ENCODE measurements at places on chromosomes 16 and 17.

GRCh38 chr17:49932901-49933300 lies 36.1 kb upstream of the DLX4 start:
- DNase-seq = no peak

DNA sequence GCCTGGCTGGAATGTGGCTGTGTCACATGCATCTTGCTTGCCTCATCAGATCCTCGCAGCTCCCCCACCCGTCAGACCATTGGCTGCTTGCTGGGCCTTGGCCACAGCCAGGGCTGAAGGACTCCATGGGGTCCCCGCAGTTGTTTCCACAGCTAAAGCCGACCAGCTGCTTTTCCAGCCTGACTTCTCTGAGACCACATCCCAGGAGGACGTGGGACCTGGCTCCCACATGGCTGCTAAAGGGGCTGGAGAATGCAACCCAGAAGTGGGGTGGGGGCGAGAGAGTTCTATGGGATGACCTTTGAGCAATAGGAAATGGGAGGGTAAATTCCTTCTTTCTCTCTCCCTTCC lies 193.8 kb downstream of the RAB11FIP4 start:
- no peak for DNase-seq

DNA sequence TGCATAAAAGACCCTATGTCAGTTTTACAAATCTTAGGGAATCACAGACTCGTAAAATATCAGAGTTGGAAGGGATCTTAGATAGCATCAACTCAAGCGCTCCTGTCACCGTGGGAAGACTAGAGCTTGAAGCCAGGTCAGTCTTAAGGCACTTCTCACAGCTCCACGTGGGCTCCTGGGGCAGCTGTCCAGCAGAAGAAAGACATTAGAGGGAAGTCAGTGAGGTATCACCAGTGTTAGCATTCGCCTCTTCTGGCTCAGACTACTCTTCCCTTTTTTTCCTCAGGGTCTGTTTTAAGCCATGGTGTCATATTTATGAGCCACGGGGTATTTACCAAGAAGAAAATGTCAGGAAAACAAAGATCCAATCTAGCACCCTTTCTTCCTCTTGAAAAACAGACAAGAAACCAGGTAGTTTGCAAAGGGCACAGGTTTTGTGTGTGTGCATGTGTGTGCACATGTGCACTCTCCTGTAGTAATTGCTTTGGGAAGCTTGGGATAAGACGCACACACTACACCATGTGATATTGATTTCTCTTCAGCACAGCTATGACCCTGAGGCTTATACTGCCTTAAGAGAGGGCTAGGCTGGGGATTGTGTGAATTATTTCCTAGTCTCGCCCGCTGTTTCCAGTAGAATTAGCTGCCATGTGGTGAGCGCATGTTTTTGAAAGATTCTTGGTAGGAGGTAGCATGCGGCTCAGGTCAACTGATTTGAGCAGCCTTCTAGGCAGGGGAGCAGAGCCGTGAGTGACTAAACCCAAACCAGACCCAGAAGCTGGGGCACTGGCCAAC lies 61.0 kb upstream of the ELAC2 start:
- DNase-seq = no peak

DNA sequence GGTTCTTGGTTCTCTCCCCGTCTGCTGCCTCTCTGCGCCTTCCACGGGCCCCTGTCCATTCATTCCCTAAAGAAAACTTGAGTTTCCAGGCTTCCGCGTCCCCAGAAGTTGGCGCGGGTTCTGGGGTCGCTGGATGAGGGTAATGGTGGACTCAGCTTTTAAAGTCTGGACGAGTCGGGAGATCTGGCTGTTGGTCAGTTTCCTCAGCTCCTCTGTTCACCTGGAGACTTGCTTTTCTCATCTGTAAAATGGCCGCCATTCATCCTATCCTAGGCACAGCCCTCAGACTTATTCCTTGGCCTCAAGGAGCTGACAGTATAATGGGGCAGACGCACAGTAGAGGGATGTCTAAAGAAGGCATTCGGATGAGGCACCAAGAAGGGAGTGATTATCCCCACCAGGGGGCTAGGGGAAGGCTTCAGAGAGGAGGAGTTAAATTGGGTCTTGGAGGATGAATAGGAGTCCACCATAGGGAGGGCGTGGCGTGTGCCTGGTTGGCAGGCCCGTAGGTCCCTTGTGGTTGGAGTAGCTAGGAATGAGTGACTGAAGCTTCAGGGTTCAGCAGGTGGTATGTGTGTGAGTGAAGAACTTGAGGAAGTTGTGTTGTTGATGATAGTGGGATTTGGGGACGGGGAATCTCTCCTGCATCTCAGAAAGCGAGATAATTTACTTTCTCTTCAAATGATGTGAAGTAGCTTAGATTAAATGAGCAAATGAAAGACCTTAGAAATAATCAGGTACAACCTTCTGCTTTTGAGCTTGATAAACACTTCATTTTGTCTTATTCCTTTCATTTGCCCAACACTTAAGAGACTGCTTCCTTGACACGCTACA lies 652 bp downstream of the VPS35L start:
- no peak for DNase-seq

DNA sequence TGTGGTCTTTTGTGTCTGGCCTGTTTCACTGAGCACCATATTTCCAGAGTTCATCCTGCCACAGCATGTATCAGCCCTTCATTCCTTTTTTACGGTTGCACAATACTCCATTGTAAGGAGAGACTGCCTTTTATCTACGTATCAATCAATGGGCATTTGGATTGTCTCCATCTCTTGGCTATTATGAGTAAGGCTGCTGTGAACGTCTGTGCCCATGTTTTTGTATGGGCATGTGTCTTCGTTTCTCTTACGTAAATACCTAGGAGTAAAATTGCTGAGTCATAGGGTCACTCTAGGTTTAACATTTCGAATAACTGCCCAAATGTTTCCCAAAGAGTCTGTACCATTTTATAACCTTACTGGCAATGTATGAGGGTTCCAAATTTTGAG lies 202.8 kb upstream of the FOXF1 start:
- no peak for DNase-seq

- no peak for DNase-seq
Observed at GRCh38 chr17:65670667-65671371, 109.4 kb upstream of the AXIN2 start.

DNA sequence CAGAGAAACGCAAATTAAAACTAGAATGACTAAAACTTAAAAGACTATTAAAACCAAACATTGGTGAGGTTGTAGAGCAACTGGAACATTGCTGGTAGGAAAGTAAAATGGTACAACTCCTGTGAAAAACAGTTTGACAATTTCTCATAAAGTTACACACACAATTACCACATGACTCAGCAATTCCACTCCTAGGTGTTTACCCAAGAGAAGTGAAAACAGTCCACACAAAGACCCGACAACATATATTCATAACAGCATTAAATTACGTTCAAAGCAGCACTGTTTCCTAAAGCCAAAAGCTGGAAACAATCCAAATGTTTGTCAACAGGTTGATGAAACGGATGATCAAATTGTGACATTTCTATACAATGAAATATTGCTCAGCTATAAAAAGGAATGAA lies 26.5 kb upstream of the ALOX12 start:
- no peak for DNase-seq

GRCh38 chr17:32772453-32773025 lies 104.4 kb downstream of the MYO1D start:
- no peak for DNase-seq

DNA sequence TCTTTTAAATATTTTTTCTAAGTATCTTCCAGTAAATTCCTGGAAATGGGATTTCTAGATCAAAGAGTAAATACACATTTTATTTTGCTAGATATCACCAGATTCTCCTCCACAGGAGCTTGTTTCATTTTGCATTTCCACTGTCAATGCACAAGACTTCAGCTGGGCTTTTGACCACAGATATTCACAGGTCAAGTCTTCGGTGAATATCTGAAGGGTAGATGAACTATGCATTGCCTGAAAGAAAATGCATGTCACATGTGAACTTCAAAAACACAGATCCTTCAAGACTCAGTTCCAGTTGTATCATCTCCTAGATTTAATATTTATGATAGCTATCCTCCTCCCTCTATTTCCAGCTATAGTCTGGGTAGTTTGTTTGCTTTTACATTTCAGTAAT lies 963.6 kb upstream of the GOT2 start:
- DNase-seq = no peak

DNA sequence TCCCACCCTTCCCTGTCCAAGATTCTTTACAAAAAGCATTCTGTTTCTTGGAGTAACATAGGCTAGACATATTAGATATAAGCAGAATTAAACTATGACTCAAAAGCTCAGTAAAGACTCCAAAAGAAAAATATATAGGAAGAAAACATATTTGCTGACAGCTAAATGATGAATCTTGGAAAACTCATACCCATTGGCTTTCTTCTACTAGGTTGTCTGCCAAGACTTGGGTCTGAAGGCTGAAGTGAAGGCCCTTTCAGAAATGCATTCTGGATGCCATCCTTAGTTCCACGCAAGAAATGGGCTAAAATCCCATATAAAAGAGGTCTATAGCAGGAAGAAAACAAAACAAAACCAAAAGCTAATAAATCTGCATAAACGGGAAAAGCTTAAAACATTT lies 15.1 kb downstream of the CEP20 start:
- DNase-seq = no peak

GRCh38 chr16:26981266-26981938 lies 85.3 kb upstream of the C16orf82 start:
- no peak for DNase-seq

GRCh38 chr16:68369697-68370580 lies 59.1 kb downstream of the PRMT7 start:
- DNase-seq = peak; percentile 18

DNA sequence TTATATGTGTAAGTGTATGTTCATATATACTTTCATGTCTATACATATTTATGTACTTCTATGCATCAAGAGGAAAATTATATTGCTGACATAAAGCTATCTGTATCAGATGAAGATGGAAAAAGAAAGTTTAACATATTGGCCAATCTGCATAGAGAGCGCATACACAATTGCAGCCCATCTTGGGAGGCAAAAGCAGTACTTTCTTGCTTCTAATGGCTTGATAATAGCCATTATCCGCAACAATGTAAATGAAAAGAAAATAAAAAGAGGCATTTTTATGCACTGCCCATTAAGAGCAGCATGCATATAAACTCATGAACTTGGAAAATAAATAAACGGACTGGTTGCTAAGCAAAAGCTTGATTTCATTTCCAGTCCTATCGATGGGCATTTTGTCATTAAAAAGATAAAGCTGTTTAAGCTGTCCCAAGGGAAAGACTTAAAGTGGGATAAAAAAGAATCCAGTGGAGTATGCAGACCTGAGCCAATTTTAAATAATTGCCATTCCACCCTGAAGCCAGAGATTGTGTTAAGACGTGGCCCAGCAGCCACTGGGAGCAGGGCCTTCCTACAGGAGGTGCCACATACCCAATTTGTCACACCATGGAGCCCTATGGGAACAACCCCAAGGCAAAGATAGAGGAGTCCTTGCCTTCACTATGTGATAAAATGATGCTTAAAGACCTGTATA lies 183.6 kb upstream of the CDH11 start:
- no peak for DNase-seq

- no peak for DNase-seq
Observed at GRCh38 chr17:75110234-75110937, 617 bp downstream of the ARMC7 start.

DNA sequence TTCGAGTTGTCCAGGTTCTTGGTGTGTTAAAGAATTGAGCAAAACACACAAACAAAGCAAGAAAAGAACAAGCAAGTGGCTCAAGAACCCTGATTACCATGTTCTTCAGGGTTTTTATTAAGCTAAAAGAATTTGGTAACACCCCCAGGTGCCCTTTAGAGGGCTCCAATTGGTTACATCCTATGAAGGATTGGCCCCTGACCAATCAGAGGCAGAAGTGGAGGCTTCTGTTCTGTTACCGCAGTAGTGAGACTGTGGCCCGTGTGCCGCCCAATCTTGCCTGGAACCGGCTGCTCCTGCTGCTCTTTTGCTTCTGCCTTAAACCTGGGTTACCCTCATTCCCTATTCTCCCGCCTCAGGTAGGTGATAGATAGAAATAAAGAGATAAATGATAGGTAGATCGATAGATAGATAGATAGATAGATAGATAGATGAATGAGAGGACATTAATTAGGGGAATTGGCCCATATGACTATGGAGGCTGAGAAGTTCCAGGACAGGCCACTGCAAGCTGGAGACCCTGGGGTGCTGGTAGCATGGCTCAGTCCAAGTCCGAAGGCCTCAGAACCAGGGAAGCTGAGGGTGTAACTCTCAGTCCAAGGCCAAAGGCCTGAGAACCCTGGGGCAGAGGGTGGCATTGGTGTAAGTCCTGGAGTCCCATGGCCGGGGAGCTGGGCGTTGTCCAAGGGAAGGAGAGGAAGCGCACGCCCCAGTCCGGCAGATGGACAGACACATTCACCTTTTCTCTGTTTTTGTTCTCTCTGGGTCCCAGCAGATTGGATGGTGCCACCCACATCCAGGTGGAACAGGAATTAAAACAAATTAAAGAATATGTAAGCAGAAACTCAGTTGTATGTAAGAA lies 3.5 kb upstream of the CA5A start:
- no peak for DNase-seq

- no peak for DNase-seq
Observed at GRCh38 chr17:58516644-58517377, 2.4 kb upstream of the MTMR4 start.

DNA sequence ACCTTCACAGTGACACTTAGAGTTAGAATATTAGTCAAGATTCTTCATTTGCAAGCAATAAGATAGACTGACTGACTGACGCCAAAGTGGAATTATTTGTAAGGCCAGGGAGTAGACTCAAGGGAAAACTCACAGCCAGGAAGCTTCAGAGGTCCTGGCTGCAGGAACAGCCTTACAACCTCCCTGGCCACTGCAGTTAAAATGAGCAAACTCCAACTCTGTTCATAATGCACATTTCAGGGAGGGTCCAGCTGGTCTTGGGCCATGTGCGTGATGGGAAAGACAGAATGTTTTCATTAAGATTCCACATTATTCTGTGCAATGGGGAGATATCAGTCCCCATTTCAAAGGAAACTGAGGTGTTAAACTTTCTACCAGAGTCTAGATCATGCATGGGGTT lies 9.9 kb downstream of the CAPNS2 start:
- DNase-seq = no peak

- DNase-seq = peak; percentile 74
Observed at GRCh38 chr16:88681709-88682451, 4.4 kb downstream of the SNAI3 start.

- DNase-seq = no peak
Observed at GRCh38 chr17:78922816-78923498, 2.2 kb downstream of the TIMP2 start.

- DNase-seq = no peak
Observed at GRCh38 chr16:13680021-13680889, 239.7 kb upstream of the ERCC4 start.

- DNase-seq = no peak
Observed at GRCh38 chr16:57051696-57052228, 40.6 kb upstream of the CPNE2 start.

- no peak for DNase-seq
Observed at GRCh38 chr17:41516830-41517283, 1.8 kb downstream of the KRT15 start.
